ENCODE measurements at places on chromosomes 3 and 15. TPM values are rescaled to one million over a fixed set of nuclear protein-coding genes. Genes with fewer than 3 reads are reported as not detected.
A peak's percentile ranks its signal among the peaks of the same experiment; 100 is the strongest.

DNA sequence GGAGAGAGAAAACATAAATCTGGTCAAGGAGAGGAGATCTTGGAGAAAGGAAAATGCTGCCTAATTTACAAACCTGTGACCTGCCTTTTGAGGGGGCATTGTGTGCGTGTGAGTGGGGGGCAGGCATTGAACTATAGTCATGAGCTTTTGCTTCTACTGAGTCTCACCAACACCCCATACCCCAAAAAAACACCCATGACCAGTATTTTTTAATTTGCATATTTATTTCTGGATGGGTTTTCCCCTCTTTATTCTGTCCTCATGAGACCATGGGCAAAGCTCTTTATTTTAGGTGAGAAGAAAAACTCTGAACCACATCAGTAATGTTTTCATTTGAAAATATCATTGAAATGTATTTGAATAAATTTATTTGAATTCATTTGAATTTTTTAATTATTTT lies 20.6 kb downstream of the CD80 start:
- DNase-seq, result no peak

GRCh38 chr3:12303993-12304392 lies 15.1 kb downstream of the PPARG start:
- DNase-seq, result no peak

DNA sequence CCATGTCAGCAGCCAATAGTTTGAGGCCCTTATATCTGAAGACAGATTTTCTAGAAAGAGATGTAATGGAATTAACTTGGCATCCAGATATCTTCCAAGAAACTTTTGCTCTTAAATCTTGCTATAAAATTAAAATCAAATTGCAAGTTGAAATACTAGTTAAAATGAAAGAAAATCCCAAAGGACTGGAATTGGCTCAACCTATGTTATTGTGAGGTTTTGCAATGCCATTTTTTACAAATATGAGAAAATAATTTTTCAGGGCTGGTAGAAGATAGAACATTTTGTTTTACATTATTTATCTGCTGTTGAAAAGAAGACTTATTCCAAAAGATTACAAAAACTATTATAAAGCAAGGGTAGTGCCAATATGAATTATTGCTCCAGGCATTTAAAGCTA lies 92.2 kb upstream of the AGTR1 start:
- DNase-seq, result no peak

DNA sequence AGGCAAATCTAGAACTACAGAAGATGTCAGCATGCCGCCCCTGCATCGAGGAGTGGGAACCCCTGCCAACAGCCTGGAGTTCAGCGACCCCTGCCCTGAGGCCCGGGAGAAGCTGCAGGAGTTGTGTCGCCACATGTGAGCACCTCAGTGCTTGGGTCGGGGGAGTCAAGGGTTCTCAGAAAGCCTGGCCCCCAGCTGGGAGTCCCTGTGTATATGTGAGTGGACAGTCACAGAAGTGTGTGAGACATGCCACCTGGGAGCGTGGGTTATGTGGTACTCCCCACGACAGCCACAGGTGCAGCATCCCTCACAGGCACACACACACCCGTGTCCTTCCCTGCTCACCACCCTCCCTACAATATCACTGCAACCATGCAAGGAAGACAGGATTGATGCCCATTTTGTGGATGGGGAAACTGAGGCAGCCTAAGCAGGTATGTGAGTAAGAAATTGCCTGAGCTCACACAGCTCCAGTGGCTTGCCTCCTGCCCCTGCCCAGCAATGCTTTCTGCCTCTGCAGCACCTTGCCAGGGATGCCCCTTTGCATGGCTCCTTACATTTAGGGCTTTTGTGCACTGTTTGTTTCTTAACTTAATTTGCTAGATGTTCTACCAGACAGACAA lies 28.3 kb downstream of the C3orf20 start:
- DNase-seq, result no peak

- peak; percentile 56 for DNase-seq
These were observed 19.2 kb upstream of the RAD18 start for GRCh38 chr3:8982509-8982908.

DNA sequence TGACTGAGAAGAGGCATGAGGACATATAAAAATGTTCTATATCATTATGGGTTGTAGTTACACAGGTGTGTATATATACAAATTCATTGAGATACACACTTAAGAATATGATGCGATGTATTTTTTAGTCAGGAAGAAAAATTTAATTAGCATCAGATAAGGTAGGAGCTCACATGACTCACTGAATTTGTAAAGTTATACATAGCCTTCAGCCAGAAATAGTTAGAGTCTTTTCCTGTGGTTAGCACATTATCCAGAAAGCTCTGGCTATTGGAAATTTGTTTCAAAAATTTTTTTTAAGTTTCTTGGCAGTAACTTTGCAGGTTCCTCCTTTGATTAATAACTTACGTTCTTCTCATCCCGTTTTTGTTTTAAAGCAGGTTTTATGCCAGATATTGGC lies 88.6 kb downstream of the STT3B start:
- DNase-seq, result peak; percentile 17

- DNase-seq, result no peak
These were observed 133.7 kb upstream of the LRRN1 start for GRCh38 chr3:3665546-3665945.

DNA sequence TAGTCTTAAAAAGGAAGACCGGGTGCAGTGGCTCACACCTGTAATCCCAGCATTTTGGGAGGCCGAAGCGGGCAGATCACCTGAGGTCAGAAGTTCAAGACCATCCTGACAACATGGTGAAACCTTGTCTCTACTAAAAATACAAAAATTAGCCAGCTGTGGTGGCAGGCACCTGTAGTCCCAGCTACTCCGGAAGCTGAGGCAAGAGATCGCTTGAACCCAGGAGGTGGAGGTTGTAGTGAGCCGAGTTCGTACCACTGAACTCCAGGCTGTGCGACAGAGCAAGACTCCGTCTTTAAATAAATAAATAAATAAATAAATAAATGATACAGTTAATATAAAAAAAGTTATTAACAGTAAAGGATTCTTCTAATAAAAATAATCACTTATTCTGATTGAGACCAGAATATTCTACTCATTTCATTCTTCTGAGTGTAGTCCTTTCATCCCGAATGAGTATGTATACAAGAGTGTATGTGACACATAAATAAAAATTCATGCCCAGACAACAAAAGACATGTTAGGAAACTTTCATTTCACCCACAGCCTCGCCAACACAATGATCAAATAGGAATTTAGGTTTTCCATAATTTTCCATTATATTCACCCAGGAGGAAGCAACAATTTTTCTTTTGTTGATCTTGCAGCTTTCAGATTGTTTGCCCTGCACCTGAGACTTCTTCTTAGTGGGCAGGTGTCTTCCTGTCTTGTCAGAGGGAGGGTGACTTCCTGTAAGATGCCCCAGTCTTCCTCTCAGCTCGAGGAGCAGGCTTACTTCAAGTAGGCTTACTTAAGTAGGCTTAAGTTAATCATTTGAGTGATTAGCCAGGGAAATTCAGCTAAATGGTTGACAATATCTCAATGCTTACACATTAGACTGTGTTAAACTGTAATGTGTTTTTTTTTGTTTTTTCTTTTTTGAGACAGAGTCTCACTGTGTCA lies 7.8 kb upstream of the NUP210 start:
- DNase-seq, result no peak

GRCh38 chr3:140187656-140188221 lies 252.8 kb downstream of the CLSTN2 start:
- DNase-seq, result no peak

DNA sequence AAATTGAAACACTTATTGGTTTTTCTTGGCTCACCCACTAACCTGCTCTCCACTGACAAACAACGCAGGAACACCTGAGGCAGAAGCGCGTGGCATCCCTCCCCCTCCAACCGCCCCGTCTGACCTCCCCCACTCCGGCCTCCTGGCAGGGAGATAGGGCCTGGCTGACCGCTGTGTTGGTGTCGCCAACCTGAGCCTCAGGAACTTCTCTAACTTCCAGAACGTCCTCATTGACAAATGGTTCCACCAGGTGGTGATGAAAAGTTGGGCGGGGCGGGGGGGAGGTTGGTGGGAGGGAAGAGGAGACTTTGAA lies 22.8 kb downstream of the IL17RD start:
- no peak for DNase-seq

Gene HYAL3
- 5.7 TPM for polyA plus RNA-seq

Gene ROBO2
- polyA plus RNA-seq, result 7.4 TPM

Gene GHSR
- polyA plus RNA-seq, result not detected

Gene DAZL
- polyA plus RNA-seq, result not detected

Gene ECE2
- polyA plus RNA-seq, result not detected

Gene GOLGA6L4
- 2.1 TPM for polyA plus RNA-seq

Gene KBTBD13
- polyA plus RNA-seq, result not detected
